ENCODE measurements at places on chromosomes 2 and 18.

GRCh38 chr2:226652369-226652768 is 147.3 kb downstream of the IRS1 start:
- DNase-seq, result no peak

GRCh38 chr18:449374-449773 is 51.1 kb downstream of the COLEC12 start:
- DNase-seq, result no peak

- no peak for DNase-seq
Observed at GRCh38 chr2:45170191-45171135, 161.2 kb upstream of the SIX2 start.

DNA sequence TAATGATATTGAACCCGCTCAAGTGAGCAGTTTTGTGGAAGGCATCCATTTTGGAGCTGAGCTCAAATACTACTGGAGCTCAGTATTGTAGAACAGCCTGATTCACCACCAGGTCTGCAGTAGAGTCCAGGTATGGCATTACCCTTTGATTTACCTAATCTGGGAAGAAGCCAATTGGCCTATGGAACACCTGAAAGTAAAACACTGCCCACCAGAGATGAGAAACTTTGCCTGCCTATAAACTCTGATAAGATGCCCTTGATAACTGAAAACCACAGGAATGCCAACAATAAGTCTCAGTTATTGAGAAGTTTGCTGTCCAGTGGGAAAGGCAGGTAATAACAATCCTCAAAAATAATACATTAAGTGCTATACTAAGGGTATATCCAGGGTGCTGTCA is 25.5 kb upstream of the TDRD15 start:
- no peak for DNase-seq

GRCh38 chr18:58322464-58322863 is 278.4 kb downstream of the NEDD4L start:
- no peak for DNase-seq

DNA sequence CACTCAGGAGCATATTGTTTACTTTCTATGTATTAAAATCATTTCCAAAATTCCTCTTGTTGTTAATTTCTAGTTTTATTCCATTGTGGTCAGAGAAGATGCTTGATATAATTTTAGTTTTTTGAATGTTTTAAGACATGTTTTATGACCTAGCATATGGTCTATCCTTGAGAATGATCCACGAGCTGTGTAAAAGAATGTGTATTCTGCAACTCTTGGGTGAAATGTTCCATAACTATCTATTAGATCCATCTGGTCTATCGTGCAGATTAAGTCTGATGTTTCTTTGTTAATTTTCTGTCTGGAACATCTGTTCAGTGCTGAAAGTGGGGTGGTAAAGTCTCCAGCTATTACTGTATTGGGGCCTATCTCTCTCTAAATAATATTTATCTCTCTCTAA is 83.3 kb upstream of the EPAS1 start:
- DNase-seq, result no peak
